Hematopoietic multipotent progenitor cell treated with erythropoietin and hydrocortisone succinate and interleukin-3 and kit ligand, for 15 days (in vitro differentiated cells): ENCODE measurements at places on chromosomes 7 and 10.

DNA sequence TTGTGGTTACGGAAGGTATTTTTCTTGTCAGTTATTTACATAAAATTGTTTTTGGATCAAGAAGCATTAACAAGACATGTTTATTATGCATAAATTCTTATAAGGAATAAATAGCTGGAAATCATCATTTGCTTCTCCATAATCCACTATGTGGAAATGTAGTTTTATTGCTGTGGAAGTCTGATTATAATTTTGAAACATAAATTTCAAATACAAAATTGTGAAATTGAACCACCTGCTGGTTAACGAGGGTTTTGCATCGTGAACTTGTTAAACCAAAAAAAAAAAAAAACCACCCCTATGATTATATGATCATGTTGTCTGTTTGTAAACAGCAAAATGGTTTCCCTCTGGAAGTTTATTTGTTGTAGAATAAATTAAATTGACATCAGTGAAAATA, 25.9 kb downstream of the ABRAXAS2 start:
- DNase-seq, result peak; percentile 42

- DNase-seq, result no peak
Observed at GRCh38 chr10:16773334-16773733, 43.9 kb downstream of the RSU1 start.

DNA sequence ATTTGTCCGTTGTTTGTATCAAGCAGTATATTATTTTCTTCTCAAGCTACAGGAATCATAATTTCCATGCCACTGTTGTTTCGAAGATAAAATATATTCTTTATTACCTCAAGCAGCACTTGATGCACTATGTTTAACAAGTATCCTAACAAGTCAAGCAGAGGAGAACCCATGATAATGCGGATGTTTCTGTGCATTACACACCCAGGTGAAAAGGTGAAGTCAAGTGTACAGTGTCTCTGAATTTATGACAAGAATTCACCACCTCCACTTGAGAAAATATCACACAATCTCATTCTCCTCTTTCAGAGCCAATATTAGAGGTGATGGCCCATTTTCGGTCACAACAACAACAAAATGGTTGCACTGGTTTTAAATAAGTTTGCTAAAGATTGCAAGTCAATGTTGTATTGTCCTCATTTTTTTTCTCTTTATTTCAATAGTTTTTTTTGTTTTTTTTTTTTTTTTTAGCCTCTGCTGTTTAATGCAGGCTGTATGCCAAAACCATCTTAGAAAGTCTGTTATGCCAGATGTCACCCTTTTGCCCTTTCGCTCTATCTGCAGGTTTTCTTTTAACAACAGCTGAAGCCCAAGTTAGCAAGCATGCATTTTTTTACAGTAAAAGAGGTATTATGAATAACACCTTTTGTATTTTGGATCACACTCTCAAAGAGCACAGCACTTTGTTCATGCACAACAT, 568.7 kb upstream of the LRRN3 start:
- no peak for DNase-seq

DNA sequence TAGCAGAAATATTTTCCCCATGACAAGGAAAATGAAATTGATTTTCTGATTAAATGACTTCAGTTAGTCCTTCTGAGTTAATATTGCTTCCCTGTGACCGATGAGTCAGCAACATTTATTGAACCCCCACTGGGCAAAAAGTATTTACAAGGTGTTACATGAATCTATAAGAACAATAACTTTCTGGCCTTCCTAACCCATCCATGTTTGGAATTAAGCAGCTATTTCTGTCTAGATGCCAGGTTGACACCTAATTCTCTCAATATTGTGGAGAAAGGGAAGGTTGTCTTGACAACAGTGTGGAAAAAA, 112.9 kb upstream of the JAZF1 start:
- DNase-seq, result no peak

DNA sequence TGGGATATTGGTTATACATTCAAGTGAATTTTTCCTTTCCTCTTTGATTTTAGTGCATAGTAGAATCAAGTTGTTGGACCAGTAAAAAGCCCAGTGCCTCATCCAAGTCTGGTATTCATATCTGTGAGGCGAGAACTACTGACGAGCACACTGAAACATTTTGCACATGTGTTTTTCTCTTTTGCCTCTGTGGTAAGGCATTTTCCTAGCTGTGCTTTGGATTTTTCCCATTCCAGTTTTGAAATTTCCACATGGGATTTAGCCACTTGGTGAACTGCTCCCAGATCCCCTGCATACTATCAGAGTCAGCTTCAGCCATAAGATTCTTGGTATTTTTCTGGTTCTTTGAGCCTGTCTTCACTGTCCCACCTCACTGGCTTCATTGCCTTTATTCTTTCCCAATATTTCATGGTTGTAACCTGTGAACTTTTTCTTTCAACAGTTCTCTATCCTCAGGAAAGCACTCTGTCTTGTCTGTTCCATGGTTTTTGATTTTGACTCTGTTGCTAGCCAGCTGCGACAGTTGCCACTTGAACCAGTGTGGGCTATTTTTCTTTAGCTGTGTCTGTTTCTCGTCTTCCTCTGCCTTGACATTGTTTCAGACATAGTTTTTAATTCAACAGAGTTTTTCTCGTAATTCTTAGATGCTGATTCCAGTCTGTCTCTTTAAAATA, 239.0 kb downstream of the REEP3 start:
- DNase-seq, result no peak
